EL (cell line): ENCODE measurements at places on chromosomes 3 and 15.

GRCh38 chr3:176697284-176697889 lies 499.9 kb downstream of the TBL1XR1 start:
- DNase-seq = no peak

- DNase-seq = no peak
Observed at GRCh38 chr3:45946875-45947274, 3.6 kb downstream of the CXCR6 start.

DNA sequence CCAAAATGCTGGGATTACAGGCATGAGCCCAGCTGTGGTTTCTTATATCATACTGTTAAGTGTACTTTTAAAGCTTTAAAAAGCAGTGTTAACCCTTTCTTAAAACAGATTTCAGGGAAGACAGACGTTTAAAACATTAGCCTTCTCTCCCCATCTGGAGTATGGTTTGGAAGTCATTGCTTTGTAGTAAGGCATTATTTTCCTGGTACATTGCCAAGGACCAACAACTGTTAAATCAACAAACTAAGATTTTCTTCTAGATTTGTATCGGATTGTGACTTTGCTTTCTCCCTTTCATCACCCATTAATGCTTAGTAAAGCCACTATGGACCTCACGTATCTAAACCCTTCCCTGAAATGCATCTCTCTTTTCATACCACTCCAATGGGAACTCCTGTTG lies 50.5 kb downstream of the UBE2E1 start:
- no peak for DNase-seq

- peak; percentile 47 for DNase-seq
Observed at GRCh38 chr15:50907601-50908208, 778 bp upstream of the AP4E1 start.

- peak; percentile 84 for DNase-seq
Observed at GRCh38 chr15:25830844-25831451, 32.2 kb downstream of the ATP10A start.

DNA sequence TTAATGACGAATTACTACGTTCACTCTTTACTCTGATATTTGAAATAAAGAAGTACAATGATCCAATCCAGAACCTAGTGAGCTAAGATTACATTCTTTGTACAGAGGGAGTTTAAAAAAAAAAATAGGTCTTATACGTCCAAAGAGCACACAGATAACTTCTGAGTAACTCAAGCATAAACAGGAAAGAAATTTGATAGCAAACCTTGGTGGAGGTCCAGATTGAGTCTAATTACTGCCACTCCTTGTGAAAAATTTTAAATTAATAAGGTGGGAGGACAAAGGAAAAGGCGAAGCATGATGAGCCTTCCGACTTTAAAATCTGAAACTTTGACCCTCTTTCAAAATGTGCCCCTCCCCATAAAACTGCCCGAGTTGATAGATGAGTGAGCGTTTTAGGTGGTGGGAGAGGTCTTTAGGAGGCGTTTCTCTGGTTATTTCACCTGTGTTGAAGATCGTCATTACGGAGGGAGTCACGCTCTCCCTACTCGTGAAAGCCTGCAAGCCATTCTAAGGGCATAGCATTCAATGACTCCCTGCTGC lies 127.0 kb upstream of the ROBO2 start:
- no peak for DNase-seq

DNA sequence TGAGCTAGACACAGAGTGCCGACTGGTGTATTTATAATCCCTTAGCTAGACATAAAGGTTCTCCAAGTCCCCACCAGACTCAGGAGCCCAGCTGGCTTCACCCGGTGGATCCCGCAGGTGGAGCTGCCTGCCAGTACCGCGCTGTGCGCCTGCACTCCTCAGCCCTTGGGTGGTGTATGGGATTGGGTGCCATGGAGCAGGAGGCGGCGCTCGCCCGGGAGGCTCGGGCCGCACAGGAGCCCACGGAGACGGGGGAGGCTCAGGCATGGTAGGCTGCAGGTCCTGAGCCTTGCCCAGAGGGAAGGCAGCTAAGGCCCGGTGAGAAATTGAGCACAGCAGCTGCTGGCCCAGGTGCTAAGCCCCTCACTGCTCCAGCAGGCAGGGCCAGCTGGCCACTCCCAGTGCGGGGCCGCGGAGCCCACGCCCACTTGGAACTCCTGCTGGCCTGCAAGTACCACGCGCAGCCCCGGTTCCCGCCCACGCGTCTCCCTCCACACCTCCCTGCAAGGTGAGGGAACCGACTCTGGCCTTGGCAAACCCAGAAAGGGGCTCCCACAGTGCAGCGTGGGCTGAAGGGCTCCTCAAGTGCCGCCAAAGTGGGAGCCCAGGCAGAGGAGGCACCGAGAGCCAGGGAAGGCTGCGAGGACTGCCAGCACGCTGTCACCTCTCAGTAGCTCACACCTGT lies 109.7 kb downstream of the NSMCE3 start:
- DNase-seq = no peak

- DNase-seq = no peak
Observed at GRCh38 chr15:29686079-29686425, 136.2 kb downstream of the TJP1 start.
